G401 (cell line): ENCODE measurements at places on chromosomes 12 and 14.
A peak's percentile ranks its signal among the peaks of the same experiment; 100 is the strongest.

DNA sequence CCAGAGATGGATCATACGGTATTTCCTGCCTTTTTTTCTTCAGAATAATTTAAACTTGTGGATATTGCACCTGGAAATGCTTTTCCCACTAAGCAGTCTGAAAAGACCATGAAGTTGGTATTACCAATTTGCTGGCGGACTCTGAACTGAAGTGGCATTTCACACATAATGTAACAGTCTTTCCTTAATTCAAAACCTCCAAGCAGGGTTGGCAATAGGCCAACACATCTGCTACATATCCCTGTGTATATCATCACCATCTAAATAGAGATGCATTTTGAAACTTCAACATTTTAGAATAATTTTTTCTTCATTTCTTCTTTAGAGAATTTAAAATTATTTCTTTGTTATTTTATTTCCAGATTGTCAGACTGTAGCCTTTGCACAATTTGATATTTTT, 100.5 kb downstream of the TSPAN8 start:
- DNase-seq = no peak

GRCh38 chr14:71620401-71620800, 311.8 kb upstream of the RGS6 start:
- DNase-seq = no peak

DNA sequence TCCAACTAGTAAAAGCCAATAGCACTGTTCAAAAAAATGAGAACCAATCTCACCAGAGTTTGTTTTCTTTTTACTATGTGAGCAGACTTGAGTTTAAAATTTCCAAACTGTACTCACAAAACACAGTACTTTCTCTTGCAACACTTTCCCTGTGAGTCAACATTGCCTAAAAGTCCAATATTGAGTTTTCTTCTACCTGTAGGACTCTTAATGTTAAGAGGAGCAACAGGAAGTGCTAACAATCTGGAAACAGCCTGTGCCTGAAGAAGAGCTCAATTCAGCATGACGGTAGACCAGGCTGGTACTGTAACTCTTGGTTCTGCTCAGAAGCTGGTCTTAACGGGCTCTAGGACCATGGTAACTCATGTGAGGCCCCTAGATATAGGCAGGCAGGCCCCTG, 144.3 kb downstream of the MED13L start:
- DNase-seq = no peak

- no peak for DNase-seq
These were observed 1.5 kb upstream of the FGF6 start for GRCh38 chr12:4447151-4447550.

- DNase-seq = no peak
These were observed 81.9 kb downstream of the FAR2 start for GRCh38 chr12:29230800-29231560.

DNA sequence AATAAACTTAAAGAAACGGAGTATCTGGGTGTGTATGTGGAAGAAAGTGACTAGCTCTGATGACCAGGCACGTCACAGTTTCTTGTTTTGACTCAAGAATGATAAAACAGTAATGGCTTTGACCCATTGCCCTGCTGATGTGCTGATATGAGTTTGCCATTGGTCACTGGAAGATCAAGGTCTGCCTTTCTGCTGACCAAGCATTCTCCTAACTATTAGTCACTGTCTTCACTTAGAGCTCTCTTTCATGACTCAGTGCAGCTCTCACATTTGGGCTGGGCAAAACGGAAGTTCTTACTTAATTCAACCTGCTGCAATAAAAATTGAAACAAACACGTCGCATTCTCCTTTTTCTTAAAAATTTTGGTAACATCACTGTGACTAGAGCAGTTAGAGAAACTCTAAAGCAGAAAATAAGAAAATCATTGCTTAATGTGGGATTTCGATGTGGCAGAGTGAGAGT, 366.7 kb downstream of the BTG1 start:
- no peak for DNase-seq

DNA sequence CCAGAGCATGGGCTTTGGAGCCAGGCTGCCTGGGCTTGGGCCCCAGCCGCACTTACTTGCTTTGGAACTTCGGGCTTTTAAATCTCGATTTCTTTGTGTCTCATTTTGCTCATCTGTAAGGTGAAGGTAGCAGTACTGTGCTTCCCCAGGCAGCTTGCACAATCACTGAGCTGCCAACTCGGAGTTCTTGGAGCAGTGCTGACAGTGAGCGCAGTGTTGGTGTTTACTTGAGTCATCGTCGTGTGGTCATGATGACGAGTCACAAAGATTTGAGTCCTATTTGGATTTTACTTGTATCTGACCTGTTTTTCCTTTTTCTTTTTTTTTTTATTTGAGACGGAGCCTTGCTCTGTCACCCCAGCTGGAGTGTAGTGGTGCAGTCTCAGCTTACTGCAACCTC, 31.3 kb upstream of the ATF1 start:
- no peak for DNase-seq

GRCh38 chr12:118981285-118982211, at the start of gene SRRM4:
TSS of gene SRRM4 (plus strand) at chr12:118981541. CDS start at chr12:118981883, 342 bp downstream.
- DNase-seq = peak; percentile 96

GRCh38 chr14:95710106-95710505, 3.8 kb downstream of the TCL1A start:
- no peak for DNase-seq

DNA sequence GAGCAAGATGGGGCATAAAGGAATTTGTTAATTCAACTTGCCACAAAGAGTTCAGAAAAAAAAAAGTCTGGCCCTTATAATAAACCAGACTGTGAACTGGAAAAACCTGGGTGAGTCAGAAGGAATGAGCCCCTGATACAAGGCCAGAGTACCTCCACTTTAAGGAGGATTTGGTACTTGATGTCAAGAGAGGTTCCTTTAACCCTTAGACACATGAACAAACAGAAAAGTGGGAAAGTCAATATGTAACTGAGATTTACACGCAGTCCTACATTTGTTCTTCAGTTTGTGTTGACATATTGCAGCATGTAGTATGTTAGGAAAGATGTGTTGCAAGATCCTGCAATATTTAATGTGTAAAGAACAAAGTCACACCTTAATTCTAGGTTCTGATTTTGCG, 14.2 kb upstream of the SLC38A4 start:
- DNase-seq = no peak

DNA sequence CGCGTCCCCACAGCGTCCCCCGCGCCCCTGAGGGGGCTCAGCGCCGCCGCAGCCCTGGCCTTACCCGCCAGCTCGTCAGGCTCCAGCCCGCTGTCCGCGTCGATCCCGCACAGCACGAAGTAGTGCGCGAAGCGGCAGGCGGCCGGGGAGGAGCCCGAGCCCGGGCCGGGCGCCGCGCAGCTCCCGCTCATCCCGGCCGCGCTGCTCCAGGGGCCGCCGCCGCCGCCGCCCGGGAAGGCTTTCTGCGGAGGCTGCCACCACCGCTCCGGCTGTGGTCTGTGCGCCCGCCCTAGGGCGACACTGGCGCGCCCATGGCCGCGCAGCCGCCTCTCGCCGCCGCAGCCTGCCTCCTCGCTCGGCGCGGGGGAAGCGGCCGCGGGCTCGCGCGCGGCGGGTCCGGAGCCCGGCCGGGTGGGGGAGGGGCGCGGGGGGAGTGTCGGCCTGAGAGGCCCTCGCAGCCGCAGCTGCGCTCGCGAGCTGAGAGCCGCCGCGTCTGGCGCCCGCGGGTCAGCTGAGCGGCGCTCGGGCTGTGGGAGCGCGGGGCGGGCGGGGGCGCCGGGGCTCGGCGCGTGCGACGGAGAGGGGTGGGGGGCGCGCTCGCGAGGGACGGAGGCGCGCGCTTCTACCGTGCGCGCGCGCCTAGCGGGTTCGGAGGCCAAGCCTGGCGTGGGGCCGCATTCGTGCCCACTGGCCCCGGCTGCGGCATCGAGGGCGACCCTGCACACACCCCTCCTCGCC, at the start of gene DENND5B:
Gene DENND5B (minus strand): TSS at position 495 of the 738 bp plus-strand sequence. CDS start 304 bp downstream, at position 191.
- peak; percentile 79 for DNase-seq

DNA sequence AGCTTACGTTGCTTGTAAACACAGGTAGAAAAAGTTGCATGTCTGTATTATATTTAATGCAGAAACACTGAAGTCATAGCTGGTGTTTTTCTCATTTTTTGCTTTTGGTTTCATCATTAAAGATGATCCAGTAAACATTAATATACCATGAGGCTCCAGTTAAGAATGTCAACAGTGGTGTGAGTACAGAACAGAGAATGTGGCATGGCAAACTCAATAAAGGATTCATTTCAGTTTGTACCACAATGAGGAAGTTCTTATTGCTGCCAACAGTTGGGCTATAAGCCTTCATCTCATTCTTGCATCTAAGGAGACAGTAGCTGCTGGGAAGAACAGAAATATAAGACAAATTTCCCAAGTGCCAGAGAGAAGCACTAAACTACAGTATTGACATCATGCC, 72.1 kb upstream of the ST8SIA1 start:
- no peak for DNase-seq

- DNase-seq = peak; percentile 21
These were observed 105.8 kb downstream of the SPTSSA start for GRCh38 chr14:34356264-34356654.

GRCh38 chr12:4440187-4440941, 5.3 kb downstream of the FGF6 start:
- no peak for DNase-seq

DNA sequence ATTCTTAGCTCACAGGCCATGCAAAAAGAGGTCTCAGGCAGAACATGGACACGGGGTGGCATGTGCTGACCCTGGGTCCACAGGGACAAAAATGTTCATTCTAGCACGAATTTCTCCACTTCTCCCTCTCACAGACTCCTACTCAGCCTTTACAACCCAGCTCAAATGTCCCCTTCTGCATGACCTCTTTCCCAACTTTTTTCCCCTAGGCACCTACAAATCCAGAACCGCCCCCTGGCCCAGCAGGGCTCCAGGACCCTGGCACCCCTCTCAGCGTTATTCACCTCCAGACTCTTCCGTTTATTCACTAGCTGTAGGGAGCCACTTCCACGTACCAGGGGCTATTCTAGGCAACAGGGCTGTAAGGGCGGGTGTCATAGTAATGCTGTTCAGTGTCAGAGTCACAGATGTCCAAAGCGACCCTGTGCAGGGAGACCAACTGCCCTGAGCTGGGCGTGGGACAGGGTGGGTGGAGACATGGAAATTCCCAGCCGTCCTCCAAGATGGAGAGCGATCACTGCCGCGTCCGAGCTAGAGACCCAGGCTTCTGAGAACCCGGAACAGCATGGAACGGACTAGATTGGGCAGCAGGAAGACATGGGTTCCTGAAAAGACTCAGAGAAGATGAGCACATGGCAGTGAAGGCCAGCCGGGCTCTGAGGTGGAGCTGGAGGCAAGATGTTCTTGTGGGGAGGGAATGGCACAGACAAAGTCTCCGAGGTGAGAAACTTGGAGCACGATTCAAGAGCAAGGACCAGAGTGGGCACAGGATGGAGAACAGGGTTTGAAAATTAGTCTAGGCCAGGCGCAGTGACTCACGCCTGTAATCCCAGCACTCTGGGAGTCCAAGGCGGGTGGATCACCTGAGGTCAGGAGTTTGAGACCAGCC, 274.9 kb upstream of the RTL1 start:
- DNase-seq = no peak

GRCh38 chr12:26744697-26745440, 88.1 kb downstream of the ITPR2 start:
- no peak for DNase-seq

GRCh38 chr12:106957583-106957982, 1.9 kb downstream of the TMEM263 start:
- DNase-seq = no peak
